ENCODE measurements at places on chromosomes 16 and 17. TPM values are rescaled to one million over a fixed set of nuclear protein-coding genes. Genes with fewer than 3 reads are reported as not detected.

- no peak for DNase-seq
Observed at GRCh38 chr16:11207646-11208045, 48.4 kb downstream of the SOCS1 start.

DNA sequence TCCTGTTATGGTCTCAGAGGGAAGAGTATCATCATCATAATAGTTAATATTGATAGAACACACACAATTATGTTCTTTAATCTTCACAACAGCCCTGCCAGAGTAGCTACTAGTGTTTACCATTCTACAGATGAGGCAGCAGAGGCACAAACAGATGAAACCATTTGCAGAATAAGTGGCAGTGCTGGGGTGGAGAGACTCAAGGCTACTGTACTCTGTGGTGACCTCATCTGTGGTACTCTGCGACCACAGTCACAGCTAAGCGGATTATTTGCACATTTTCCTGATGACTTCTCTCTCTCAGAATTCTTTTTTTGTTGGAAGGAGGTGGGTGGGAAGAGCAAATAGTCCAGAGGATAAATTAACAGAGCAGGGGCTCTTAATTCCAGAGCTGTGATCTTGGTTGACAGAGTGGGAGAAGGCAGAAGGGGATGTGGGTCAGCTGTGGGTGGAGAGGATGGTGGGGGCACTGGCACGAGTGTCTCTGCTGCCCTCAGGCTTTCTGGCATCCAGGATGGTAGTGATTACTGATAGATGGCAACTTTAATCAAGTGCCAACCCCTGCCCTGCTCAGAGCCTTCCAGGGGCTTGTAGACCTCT is 41.8 kb downstream of the MRM1 start:
- DNase-seq, result no peak

DNA sequence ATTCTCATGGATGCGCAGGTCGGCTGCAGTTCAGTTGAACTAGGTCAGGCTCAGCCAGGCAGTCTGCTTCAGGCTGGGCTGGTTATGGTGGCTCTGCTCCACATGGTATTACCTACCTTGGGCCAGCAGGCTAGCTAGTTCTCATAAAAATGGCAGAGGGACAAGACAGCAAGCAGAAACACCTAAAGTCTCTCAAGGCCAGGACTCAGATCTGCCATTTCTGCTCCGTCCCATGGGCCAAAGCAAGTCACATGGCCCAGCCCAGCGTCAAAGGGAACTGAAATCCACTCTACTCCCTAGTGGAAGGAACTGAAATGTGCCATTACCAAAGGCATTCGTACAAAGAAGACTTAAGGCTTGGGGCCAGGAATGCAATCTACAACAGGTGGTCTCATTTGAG is 160.0 kb downstream of the TMEM132E start:
- no peak for DNase-seq

MMD gene
- total RNA-seq, result 1.1 TPM

DNA sequence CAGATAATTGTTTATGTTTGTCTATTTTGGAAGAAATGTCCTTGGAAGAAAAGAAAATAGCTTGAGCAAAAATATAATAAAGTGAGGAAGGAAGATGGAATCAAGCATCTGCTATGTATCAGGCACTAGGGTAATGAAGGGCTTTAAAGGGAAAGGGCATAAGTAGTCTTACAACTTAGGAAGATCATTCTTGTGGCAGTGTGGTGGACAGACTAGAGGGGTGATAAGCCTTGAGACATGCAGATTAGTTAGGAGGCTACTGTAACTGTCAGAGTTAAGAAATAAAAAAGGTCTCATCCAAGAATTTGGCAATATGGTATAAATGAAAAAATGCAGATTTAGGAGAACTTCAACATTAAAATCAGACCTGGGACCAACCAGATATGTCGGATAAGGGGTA is 14.9 kb downstream of the FAM222B start:
- DNase-seq, result no peak

ZFP1 gene
- 9.2 TPM for total RNA-seq

DNA sequence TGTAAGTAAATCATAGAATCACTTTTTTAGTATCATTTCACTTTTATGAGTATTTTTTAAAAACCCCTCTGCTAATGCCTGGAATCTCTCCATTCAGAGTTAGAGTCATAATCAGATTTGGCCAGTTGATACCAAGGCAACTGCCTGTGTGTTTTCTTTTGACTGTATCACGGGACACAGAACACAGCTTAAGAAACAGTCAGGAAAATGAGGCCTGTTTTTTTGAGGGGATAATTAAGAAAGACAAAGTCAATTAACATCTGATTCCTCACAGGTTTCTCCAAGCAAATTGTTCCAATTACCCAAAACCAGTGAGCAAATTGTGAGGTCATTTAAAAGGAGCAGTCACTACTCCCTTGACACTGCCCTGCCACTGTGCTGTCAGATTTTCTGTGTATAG is 944.5 kb upstream of the SOX9 start:
- DNase-seq, result no peak

GRCh38 chr17:80097127-80097621 is 4.2 kb upstream of the GAA start:
- DNase-seq, result no peak

- DNase-seq, result no peak
Observed at GRCh38 chr17:63645775-63646487, 23.7 kb downstream of the MAP3K3 start.

DNA sequence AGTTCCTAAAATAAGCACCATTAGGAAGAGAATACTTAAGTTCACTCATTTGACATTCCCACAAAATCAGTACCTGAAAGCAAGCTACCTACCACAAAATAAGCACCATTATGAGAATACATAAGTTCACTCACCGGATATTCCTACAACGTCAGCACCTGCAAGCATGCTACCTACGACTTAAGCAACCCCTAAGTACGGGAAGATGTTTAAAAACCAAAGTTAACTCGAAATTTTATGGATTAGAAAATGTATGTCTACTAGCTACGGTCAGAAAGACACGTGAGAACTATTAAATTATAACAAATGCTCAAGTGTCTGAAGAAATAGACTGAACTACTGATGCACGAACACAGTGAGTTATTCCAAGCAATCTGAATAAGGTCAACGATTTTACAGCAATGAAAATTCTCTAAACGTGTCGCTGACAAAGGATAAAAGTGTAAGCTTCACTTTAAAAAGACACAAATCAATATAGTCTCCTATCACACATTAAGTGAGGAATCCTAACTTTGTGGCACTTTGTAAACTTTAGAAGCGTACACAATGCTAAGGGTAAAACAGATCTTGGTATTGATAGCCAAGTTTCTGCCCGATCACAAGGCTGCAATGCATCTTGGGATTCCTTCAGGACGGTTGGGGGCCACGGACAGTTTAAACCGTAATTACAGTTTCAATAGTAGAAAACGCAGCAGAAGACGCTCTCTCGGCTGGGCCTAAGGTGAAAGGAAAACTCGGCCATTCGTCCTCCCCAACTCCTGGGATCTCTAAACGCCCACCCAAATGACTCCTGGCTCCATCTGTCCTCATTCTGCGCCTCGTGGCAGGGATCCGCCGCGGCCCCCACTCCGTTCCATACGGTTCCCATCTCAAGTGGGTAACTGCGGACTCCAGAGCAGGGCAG is 1.3 kb downstream of the GSPT1 start:
- peak; percentile 46 for DNase-seq

GRCh38 chr17:19833914-19834313 is 33.8 kb downstream of the ULK2 start:
- DNase-seq, result no peak

DNA sequence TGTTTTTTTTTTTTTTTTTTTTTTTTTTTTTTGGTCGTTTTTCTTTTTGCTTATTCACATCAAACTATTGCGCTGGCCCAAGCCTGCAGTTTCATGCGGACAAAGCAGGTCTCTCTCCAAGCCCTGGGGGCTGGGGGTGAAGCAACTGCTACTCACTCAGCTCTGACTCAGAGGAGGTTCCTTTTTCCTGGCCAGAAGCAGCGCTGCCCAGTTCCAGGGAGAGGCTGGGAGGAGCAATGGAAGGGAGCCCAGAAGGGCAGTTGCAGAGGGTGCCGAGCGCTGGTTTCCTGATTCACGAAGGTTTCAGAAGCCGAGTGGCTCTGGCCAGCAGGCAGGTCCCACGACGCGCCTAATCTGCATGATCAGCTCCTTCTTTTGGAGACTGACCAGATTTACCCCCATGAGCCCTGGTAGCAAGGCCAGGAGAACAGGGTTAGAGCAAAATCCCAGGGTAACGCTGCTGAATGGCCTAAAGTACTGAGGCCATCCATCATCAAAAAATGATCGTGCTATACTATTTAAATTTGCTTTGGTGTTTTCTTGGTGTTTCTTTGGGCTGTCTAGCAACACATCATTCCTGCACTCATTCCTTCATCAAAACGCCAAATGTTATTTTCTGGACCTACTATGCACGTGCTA is 144.7 kb upstream of the SOX9 start:
- DNase-seq, result peak; percentile 95

DNA sequence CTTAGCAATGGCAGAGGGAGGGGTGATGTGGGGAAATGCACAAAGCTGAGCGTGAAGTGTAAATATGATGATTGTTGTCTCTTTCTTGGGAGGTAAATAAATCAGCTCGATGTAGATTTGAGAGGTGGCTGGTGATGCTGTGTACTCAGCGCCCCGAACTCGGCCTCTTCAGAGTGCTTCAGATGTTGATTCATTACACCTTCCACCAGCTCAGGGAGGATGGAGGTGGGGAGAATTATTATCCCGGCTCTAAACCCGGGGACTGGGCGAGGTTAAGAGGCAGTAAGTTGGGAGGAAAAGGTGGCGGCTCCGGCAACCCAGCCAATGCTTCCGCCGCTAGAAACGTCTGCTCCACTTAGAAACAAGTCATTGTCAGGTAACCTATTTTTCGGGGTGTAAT is 86.5 kb downstream of the RPA1 start:
- DNase-seq, result no peak

PRKCB gene
- 0.16 TPM for total RNA-seq

GRCh38 chr17:77037943-77038342 is 102.8 kb upstream of the SEC14L1 start:
- no peak for DNase-seq

DNA sequence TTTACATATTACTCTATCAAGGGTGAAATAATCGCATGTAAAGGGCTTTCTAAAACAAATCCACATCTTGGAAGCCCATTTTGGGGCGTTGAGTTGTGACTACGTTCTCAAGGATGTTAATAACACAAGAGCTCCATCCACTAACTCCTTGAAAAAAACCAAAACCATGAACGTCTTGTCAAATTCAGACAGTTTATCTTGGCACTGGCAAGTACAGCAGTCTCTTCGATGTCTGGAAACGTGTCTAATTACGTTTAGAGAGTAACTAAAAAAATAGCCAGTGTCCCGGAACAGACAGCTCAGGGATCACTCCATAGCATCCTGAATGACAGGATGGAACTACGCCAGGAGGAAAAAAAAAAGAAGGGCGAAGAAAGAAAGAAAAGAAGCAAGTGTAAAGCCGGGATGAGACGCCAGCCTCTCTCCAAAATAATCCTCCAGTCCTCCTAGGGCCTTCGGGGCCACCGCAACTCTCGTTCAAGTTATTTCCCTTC is 954 bp downstream of the MYO1D start:
- peak; percentile 38 for DNase-seq

DNA sequence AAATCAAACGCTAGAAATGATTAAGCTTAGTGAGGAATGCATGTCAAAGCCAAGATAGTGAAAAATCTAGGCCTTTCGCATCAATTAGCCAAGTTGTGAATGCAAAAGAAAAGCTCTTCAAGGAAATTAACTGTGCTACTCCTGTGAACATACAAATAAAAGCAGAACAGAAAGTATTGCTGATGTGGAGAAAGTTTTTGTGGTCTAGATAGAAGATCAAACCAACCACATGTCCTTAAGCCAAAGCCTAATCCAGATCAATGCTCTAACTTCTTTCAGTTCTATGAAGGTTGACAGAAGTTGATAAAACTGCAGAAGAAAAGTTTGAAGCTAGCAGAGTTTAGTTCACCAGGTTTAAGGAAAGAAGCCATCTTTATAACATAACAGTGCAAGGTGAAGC is 1044.6 kb downstream of the CDH11 start:
- no peak for DNase-seq

DNA sequence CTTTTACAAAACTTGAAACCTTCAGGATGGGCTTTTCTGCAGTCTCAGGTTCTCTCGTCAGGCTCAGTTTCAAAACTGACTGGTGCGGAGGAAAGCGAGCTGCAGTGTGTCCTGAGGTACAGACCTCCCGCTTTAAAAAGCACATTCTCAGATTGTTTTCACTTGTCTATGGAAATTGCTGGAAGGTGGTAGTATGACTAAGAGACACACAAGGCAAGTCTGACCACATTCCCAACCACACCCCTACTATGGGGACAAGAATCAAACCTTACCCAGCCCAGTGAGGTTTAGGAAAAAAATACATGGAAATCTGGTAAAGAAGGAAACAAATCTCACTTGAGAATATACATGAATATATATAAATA is 18.2 kb downstream of the SRP68 start:
- peak; percentile 40 for DNase-seq

SLC16A13 gene
- 3.1 TPM for total RNA-seq

GRCh38 chr17:45021607-45022287 is 29.7 kb downstream of the DCAKD start:
- DNase-seq, result peak; percentile 51

- DNase-seq, result no peak
Observed at GRCh38 chr16:19415461-19415860, 2.2 kb upstream of the TMC5 start.

KRT222 gene
- total RNA-seq, result not detected

DNA sequence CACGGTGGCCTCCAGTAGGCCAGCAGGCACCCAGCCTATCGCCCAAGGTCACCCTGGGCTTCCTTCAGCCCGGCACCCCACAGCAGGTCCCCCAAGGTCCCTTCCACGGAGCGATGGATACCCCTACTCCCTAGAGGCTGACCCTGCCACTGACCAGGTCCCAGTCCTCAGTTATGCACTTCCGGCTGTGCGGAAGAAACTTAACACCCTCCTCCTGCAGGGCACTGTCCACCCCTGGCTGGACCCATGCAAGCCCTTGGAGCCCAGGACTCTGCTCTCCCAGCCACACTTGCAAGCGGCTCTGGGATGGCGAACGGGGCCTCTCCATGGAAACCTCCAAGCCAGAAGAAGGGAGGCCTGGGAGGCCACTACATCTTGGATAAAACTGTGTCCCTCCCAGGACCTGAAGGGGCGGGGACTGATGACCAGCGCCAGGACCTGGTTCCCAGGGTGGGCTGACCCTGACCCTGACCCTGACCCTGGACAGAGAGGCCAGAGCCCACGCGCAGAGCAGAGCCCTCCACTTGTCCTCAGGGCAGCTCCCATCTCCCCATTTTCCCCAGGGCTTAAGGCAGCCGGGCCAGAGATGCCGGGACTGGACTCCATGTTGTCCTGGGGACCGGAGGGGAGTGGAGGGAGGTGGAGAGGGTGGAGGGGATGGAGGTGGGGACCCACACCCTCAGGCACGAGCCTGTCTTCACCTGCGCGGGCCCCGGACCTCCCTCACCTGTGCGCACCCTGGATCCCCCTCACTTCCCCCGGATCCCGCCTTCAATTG is 734 bp downstream of the CEP131 start:
- DNase-seq, result no peak

- peak; percentile 30 for DNase-seq
Observed at GRCh38 chr17:77442976-77443747, 302.4 kb downstream of the SEC14L1 start.
